ENCODE measurements at places on chromosomes 16 and 17.

- no peak for DNase-seq
These were observed 2.9 kb upstream of the KANSL1 start for GRCh38 chr17:46195939-46196716.

DNA sequence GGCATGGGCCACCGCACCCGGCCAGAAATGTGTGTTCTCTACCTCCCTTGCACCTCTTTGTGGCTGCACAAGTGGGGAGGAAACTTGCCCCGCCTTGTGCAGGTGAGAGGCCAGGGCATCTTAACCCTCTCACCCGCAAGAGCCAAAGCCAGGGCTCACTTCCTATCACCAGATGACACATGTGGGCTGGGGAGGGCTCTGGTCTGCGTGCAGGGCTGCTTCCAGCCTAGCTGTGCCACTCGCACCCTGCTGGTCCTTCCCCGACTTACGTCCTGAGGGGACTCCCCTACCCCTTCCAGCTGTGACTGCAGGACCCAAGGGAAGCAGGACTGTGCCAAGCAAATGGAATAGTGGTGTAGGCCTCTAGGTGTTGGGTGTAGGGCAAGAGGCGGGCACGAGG lies 6.9 kb downstream of the MIEF2 start:
- no peak for DNase-seq

DNA sequence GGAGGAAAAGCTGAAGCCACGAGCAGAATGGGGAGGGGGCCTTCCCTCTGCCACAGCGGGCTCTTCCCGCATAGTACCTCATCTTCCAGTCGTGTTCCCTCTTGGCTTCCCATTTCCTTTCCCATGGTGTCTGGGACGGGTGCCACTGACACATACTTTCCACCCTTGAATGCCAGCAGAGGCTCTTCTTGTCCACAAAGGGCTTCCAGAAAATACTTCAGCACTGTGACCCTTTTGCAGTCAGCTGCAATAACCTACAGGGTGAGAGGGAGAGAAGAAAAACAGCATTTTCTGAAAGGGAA lies 30.7 kb downstream of the HIC1 start:
- no peak for DNase-seq

GRCh38 chr16:14187517-14188338 lies 116.6 kb downstream of the MRTFB start:
- DNase-seq = no peak

- DNase-seq = no peak
These were observed 63.0 kb upstream of the CBX4 start for GRCh38 chr17:79902146-79902791.

DNA sequence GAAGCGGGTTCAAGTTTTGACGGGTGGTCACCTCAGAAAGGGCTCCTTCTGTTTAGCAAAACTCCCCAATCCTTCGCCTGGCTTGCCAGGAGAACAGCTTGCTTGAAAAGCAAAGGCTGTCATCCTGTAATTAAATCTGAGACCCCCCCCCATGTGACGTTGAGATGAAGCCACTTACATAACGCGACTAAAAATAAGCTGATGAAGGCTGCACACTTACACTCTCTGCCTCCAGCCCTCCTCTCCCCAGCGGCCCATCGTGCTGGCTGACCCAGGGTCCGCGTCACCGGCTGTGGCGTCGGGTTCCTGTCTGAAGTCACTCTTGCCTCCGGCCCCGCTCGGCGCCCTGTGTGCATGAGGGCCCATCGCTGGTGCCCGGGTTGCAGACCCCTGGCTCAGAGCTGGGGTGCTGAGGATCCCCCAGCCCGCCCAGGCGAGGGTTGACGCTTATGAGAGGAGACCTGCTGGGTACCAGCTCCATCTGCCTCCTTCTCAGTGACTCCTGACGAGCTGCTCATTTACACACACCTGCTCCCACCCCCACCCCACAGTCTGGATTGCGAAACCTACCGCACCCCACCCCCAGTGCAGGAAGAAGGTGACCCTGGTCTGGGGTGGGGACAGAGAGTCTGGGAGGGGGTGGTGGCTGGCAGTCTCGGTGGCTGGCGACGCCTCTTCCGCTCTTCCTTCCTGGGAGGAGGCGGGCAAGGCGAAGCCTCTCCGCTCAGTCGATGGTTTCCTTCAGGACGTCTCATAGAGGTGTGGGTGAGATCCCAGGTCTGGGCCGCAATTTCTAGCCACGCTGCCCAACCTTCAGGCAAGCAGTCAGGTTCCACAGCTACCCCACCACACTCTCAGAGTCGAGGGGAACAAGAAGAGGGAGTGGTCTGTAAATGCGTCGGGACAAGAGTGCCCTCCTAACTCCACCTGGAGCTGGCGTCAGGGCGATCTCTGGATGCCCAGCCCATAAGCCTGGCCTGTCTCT lies 3.1 kb upstream of the BAIAP2 start:
- no peak for DNase-seq

- no peak for DNase-seq
These were observed 18.7 kb upstream of the RBFOX3 start for GRCh38 chr17:79629548-79630049.

- no peak for DNase-seq
These were observed 57.9 kb downstream of the ANKFY1 start for GRCh38 chr17:4205917-4206316.

GRCh38 chr17:37647856-37648255 lies 4.6 kb upstream of the DDX52 start:
- DNase-seq = no peak

DNA sequence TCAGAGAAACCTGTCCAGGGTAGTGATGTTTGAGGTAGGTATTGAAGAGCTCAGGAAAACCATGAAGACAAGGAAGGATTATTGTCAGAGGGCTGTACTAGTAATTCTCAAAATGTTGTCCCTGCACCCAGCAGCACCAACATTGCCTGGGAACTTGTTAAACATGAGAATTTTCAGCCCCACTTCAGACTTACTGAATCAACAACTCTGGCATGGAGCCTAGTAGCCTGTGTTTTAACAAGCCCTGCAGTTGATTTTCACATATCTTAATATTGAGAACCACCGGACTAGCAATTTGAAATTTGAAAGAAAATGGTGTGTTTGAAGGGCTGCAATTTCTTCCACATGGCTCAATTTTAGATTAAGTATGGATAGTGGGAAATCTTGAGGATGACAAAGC lies 2.8 kb upstream of the KIF2B start:
- no peak for DNase-seq

DNA sequence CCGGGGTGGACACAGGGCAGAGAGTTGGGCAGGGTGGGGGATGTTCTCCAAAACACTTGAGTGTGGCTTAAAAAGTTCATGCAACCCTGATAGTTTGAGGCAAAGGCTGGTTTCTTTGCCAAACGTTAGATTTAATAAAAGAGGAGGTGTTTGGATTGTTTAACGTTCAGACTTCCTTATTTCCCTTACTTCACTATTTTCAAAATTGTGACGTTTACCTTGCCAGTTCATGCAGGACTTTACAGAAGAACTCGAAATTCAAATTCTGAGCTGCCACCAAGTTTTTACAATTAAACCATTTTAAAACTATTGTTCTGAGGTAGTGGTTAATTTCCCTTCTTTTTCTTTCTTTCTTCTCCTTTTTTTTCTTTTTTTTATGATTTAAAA lies 5.5 kb downstream of the SEC14L1 start:
- no peak for DNase-seq

GRCh38 chr17:70752966-70753467 lies 583.7 kb downstream of the KCNJ2 start:
- DNase-seq = no peak

GRCh38 chr17:2796164-2797125 lies at the start of gene RAP1GAP2:
RAP1GAP2 (plus strand) TSS chr17:2796438; CDS start chr17:2796528, 90 bp downstream.
- peak; percentile 53 for DNase-seq

Data from activated CD4-positive, alpha-beta T cell treated with anti-CD3 and anti-CD28 coated beads for 4 hours (primary cell).